GM06990 (cell line): ENCODE measurements at places on chromosomes 2 and 18.

- DNase-seq = no peak
Measured at GRCh38 chr2:200703127-200703925, 108.4 kb upstream of the BZW1 start.

- no peak for DNase-seq
Measured at GRCh38 chr2:222998459-222998858, 53.5 kb upstream of the KCNE4 start.

DNA sequence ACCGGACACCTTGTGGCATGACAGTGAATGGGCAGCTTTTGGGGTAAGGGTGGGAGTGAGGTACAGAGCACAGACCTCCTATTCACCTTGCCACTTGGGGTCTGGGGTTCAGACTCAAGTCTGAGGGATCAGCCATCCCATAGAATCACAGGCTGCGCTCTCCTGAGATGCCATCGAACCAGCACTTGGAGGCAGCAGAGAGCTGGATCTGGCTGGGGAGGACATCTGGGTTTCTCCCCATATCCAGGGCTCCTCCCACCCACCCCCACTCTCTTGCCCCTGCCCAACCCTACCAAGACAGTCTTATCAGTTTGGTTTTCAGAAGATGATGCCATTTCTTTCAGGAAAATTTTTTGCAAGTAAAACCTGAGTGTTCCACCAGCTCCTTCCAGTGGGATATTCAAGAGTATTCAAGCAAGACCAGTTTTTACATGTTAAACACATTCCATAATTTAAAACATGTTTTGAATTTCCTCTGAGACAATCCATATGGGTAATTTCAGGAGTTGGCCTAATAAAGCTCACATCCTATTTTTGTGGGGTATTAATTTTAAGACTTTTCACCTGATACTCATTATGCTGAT, 29.2 kb upstream of the TEX44 start:
- no peak for DNase-seq

DNA sequence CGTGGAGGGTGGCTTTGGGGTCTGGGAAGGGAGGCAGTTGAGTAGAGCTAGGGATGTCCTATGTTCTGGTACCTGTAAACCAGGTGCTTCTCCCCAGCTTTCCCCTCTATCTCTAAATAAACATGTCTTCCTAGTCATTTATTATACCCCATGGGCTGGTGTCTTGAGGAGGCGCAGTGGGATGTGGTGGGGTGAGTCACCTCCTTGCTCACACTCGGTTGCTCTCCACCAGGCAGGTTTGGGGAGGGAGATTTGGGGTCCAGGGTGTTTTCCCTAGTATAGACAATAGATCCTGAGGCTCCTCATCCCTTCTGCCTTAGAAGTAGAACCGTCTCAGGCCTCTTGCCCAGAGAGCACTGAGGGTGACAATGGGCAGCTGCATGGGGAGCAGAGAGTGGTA, 5.1 kb downstream of the PSD4 start:
- DNase-seq = no peak

DNA sequence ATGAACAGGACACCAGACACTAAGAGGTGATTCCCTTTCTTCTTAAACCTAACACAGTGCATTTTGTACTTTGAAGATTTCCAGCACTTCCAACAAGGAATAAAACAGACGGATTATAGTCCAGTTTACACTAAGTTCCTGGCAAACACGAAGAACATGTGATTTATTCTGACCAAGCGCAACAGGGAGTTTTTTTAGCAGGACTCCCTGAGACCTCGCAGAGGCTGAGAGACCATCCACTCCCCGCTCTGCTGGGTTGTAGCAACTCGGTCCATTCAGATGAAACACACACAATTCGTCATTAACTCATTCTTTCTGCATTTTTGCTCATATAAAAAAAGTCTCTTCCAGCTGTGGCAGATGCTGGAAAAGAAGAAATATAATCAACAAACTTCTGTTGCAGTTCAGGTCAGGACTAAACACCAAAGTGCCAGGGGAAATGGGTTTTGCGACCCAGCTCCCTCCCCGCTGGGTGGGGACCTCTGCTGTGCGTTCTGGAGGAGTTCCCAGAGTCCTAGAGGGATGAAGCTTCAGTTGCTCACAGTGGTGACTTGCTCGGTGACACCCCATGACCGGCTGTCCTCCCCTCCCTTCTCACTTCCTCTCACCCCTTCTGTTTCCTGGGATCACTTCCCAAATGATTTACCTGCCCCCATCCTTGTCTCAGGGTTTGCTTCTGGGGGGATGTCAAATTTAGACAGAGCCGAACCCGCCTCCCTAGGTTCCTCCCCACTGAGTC, 52.5 kb downstream of the KCNF1 start:
- no peak for DNase-seq

DNA sequence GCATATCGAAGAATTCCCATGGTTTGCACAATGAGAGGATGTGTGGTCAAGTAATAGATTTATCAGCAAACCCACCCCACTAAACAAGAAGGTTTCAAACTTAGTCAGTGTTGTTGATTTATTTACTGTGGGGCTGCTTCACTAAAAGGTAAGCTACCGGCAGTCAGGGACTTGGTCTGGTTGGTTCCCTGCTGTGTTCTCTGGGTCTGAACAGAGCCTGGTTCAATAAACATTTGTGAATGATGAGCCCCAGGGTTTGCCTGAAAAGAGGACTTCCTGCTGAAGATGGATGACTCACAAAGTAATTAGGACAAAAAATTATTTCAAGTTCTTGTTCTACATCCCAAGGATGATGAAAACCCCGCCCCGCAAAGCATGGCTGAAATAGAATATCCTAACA, 108.3 kb downstream of the SPP2 start:
- DNase-seq = no peak

- no peak for DNase-seq
Measured at GRCh38 chr2:168614172-168615018, 158.3 kb downstream of the CERS6 start.

GRCh38 chr18:74329688-74330205, 14.1 kb downstream of the C18orf63 start:
- DNase-seq = no peak

DNA sequence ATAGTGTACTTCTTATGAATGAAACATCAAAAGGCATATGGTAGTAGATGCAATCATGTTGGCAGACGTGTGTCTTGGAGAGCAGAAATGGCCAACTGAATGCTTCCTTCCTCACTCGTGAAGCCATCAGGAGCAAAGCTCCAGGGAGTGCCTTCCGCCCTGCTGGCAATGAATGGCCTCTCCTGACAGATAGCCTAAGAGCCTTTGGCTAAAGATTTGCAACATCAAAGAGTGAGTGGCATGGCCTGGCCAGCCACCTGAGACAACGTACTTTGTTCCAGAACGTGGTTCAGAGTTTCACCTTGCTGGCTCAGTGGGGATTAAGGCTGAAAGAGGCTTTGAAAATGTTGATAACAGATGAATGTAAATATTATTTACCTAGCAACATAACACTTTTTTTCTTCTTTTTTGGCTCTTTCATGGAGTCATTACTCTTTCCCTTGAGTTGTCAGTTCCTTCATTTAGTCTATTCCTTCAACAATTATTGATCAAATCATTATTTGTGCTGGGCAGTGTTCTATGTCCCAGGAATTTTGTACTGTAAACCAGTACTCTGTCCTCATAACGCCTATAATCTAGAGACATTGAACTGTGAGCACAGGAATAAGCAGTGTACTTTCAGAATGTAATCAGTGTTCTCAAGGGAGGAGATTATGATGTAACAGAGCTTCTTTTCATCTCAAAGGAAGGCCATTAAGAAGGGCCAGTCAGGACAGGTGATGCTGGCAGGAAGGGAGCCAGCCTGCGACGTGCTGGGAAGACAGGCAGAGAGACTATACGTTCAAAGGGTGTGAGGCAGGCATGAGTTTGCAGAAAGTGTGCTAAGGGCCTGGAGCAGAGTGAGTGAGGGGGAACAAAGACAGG, 59.4 kb upstream of the SH3RF3 start:
- no peak for DNase-seq

- no peak for DNase-seq
Measured at GRCh38 chr2:8337321-8337720, 344.5 kb upstream of the ID2 start.

DNA sequence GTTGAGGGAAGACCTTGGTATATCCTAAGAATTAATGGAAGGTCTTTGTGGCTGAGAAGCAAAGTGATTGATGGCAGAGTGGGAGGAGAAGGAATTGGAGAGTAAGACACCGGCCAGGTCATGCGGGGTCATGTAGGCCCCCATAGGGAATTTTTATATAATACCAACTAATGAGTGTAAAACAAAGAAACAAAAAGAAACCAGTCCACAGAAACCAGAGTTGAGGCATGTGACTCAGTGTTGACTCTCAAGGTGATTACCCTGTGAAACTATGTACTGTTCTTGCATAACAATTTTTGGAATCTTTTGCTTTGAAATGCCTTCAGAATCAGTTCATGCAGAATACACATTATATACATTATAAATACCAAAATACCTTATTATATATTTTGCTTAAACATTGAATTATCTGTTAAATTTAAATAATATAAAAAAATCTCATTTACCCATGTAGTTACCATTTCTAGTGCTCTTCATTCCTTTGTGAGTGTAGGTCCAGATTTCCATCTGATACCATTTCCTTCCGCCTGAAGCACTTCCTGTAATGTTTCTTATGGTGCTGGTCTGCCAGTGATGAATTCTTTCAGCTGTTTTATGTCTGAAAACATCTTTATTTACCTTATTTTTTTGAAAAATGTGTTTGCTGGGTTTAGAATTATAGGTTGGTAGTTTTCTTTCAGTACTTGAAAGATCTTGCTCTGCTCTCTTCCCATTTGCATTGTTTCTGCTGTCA, 8.6 kb downstream of the CLIP4 start:
- DNase-seq = no peak

DNA sequence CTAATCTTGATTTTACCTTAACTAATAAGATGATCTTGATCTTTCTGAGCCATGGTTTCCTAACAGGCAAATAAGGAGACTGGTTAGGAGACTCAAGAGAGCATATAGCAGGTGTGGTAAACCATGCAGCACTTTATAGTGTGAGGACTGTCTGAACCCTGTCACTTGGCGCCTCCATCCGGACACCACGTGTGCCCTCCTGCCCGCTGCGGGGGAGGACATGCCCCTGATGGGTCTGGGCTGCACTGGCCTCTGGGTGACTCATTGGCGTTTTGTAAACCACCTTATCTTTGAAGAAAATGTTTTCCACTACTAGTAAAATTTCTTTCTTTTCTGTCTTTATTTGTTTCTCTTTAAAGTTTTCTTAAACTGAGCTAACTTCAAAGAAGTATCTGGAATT, 131.1 kb downstream of the FMNL2 start:
- peak; percentile 35 for DNase-seq

DNA sequence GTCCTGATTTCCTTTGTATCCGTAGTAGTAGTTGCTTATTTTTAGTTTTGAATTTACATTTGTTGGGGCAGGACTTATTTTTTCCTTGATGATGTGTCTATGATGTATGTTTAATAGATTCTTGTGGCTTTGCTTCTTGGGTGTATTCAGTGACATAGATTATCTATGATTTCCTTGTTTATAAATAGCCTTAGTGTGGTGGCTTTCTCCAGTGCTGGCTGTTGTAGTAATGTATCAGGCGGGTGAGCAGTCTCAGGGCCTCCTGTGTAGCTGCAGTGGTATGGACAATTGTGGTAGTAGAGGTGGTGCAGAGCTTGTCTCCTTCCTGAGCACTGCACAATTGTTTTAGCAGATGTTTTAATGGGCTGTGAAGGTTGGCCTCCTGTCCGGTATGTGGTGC, 60.5 kb downstream of the SMCHD1 start:
- no peak for DNase-seq
